Hematopoietic multipotent progenitor cell treated with erythropoietin and hydrocortisone succinate and interleukin-3 and kit ligand, for 4 days (in vitro differentiated cells): ENCODE measurements at places on chromosomes 12 and 14.

DNA sequence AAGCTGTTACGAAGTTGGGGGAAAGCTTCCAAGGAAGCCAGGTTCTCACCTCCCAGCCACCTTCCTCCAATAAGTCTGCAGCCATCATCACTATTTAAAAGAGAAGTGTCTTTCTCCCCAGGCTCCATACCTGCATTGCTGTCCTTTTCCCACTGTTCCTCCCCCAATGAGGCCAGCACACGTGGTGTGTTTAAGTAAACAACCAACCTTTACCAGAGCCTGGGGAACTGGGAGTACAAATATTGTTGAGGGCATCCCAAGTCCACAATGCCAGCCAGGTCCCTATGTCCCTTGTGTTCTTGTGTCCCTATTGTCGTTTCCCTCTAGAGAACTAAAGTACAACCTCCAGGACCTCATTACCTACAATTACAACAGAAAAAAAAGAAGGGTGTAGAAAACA lies 49.2 kb upstream of the PNMA1 start:
- no peak for DNase-seq

GRCh38 chr14:68759017-68759560 lies 33.8 kb downstream of the ZFP36L1 start:
- no peak for DNase-seq

GRCh38 chr14:85421186-85421877 lies 108.6 kb upstream of the FLRT2 start:
- DNase-seq = no peak

- DNase-seq = peak; percentile 70
These were observed 824 bp downstream of the TBK1 start for GRCh38 chr12:64452559-64453329.

DNA sequence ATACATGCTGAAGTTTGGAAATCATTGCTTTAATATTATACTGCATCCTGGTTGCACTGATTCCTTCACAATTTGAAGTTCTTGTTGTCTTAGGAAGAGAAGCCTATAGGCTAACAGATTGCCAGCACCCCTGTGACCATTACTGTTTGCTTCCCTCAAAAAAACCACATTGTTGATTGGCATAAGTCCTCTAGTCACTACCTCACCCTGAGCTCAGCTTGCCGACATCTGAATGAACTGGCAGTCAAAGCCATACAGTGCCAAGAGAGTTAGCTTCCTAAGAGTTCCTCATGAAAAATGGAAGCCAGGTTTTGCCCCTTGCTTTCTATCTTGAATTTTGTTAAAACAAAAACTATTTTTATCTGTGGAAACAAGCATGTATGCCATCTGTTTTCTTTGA lies 276.1 kb downstream of the SYT1 start:
- no peak for DNase-seq

GRCh38 chr12:58139894-58140293 lies 198.5 kb downstream of the ATP23 start:
- no peak for DNase-seq

- DNase-seq = peak; percentile 28
These were observed 6.9 kb downstream of the HECTD1 start for GRCh38 chr14:31200702-31200990.
